Sigmoid colon (tissue), 7 donors: ENCODE measurements at places on chromosomes 5 and 9. TPM values are rescaled to one million over a fixed set of nuclear protein-coding genes. Genes with fewer than 3 reads are reported as not detected.

- H3K27ac ChIP-seq = no peak overlapping the region
- peak; percentile 67 for DNase-seq
- H3K4me3 ChIP-seq = no peak overlapping the region
- no peaks in the 10 kb centered on the region for H3K27me3 ChIP-seq
Observed at GRCh38 chr9:115466756-115467155, 348.8 kb upstream of the TNC start.

DNA sequence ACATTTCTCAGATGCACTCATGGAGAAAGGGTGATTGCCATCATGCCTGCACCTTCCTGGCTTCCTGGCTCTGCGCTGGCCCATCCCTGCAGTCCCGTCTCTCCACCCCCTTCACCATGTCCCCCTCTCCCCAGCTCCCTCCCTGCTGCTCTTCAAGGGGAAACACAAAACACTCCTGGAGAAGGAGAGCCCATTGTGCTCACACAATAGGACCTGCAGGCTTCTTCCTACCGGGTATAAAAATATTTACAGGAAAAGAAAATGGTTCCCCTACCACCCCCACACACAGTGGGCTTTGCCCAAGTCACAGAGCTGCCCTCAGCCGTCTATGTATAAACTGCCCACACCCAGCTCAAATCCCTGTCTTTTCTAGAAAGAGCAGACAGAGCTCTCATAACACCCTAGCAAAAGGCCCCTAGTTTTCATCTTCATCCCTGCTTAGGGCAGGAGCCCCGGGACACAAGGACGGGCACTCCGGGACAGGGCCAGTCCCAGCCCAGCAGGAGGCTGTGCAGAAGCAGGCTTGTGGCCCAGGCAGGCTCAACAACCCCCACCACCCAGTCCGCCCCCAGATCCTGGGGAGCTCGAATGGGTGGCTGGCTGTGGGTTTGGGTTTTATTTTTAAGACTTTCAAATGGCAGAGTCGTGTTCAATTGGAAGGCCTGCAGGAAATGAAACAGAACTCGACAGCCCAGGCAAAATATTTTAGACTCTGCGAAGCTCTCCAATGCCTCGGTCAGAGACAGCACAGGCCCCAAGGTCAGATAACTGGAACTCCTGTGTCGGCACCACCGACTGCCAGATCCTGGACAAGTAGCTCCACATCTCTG is 77.3 kb downstream of the LRSAM1 start:
- no peaks in the 10 kb centered on the region for H3K27me3 ChIP-seq
- H3K36me3 ChIP-seq = peaks cover 22% of the 10 kb centered on the region
- no peak overlapping the region for H3K4me3 ChIP-seq
- no peaks in the 10 kb centered on the region for H3K4me1 ChIP-seq

IGFBPL1 gene
- not detected for total RNA-seq

XPA gene
- total RNA-seq = 33.2 TPM

GRCh38 chr5:161545344-161546094 is 1.0 kb downstream of the GABRB2 start:
- no peak overlapping the region for H3K27ac ChIP-seq
- no peak for DNase-seq
- no peaks in the 10 kb centered on the region for H3K36me3 ChIP-seq

PCDHGA4 gene
- total RNA-seq = 5.6 TPM

DNA sequence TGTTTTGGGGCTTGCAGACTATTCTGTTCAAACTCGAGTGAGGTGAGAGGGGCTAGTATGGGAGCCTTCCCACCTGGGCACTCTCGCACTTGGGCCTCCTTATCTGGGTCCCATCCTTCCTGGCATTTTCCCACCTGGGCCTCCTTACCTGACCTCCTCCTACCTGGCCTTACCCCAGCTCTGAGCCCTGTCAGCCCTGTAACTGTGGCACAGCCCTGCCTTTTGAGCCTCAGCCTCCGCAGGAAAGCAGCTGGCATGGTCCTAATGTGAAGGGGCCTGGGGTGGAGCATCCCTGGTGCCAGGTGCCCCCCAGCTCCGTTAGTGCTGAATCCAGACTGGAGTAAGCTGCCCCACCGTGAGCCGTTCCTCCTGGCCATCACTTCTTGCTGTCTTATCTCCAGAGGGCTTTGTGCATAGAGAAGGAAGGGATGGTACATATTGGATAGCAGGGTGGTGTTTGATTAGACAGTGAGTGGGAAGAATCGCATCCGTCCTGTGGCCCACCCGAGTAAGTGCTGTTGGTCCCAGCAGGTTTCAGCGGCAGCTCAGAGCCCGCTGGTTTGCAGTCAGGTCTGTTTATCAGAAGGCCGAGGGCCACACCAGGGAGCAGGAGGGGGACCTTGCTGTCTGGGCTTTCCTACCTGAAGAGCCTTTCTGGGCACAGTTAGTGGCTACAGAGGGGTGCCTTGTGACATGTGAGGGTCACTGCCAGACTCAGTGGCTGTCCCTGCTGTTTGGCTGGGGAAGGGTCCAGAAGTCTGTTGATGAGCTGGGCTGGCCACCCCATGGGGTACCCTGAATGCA is 76.5 kb downstream of the WNK2 start:
- H3K27ac ChIP-seq = no peak overlapping the region
- no peaks in the 10 kb centered on the region for H3K36me3 ChIP-seq
- DNase-seq = peak; percentile 58
- no peaks in the 10 kb centered on the region for H3K4me1 ChIP-seq
- no peaks in the 10 kb centered on the region for H3K27me3 ChIP-seq
- no peak overlapping the region for H3K4me3 ChIP-seq

DNA sequence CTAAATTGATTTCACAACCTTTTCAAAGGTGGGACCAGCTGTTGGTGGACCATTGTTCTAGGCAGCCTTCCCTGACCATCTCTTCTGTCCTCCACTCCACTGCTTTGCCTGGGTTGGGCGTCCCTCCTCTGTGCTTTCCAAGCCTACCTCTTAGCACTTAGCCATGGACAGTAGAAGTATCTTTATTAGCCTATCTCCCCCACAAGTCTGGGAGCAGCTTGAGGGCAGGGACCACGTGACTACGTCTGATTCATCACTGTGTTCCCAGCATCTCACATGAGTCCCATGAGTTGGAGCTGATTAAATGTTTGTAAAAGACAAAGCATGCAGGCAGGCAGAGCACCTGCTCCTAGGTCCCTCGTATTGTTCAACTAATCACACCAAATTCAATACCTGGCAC is 20.9 kb downstream of the MORN5 start:
- DNase-seq = no peak
- H3K4me1 ChIP-seq = no peaks in the 10 kb centered on the region
- H3K27me3 ChIP-seq = no peaks in the 10 kb centered on the region
- H3K27ac ChIP-seq = no peak overlapping the region
- H3K4me3 ChIP-seq = no peak overlapping the region

- H3K27me3 ChIP-seq = no peaks in the 10 kb centered on the region
- H3K36me3 ChIP-seq = no peaks in the 10 kb centered on the region
- H3K27ac ChIP-seq = no peak overlapping the region
- no peak for DNase-seq
Observed at GRCh38 chr5:84306601-84307000, 78.1 kb downstream of the EDIL3 start.

DNA sequence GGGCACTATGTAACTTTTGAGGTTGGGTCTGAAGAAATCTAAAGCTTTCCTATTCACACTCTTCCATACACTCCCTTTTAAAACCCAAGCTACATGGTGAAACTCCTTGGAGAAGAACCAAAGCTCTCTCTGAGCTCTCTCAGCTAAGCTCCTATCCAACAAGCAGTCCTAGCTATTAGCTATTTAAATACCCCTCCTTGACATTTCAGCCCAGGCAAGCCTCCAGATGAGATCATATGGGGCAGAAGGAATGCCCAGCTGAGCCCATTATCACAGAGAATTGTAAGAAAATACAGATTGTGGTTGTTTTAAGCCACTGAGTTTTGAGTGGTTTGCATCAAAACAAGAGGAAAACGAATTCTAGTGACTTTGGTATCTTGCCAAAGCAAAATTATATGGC is 15.2 kb downstream of the HSPB3 start:
- H3K4me1 ChIP-seq = peaks cover 6% of the 10 kb centered on the region
- no peak overlapping the region for H3K4me3 ChIP-seq
- H3K27ac ChIP-seq = no peak overlapping the region

GRCh38 chr9:113597390-113598241 is 134.1 kb downstream of the RGS3 start:
- peaks cover 12% of the 10 kb centered on the region for H3K36me3 ChIP-seq
- H3K27ac ChIP-seq = no peak overlapping the region
- H3K27me3 ChIP-seq = no peaks in the 10 kb centered on the region
- H3K4me1 ChIP-seq = peaks cover 70% of the 10 kb centered on the region
- H3K4me3 ChIP-seq = peak overlapping the region; percentile 1

GRCh38 chr9:14322211-14323082 is 8.5 kb upstream of the NFIB start:
- peak overlapping the region; percentile 98 for H3K27ac ChIP-seq
- H3K27me3 ChIP-seq = no peaks in the 10 kb centered on the region
- no peaks in the 10 kb centered on the region for H3K36me3 ChIP-seq
- peak; percentile 96 for DNase-seq

DNA sequence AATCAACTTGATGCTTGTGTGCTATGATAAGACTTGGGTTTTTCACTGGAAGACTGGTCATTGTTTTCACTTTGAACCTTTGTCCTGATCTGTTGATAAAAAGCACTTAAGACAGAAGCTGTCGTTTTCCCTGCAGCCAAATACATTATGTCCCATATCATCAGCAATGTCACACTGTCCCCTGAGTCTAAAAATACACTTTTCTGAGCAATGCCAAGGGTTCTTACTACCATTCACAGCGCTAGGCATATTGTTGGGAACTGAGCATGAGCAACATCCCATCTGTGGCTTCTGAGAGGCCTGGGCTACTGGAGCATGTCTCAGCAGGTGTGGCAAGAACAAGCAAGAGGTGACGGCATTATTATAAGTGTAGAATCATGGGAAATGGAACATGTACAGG is 81.8 kb downstream of the SEMA6A start:
- H3K4me3 ChIP-seq = no peak overlapping the region
- no peak for DNase-seq
- H3K36me3 ChIP-seq = peaks cover 24% of the 10 kb centered on the region

IL5 gene
- total RNA-seq = not detected

ITGA2 gene
- 1.4 TPM for total RNA-seq

CTXN3 gene
- not detected for total RNA-seq

SCGB3A2 gene
- total RNA-seq = not detected

- peaks cover 90% of the 10 kb centered on the region for H3K4me1 ChIP-seq
- no peaks in the 10 kb centered on the region for H3K27me3 ChIP-seq
- H3K27ac ChIP-seq = peak overlapping the region; percentile 83
- no peak overlapping the region for H3K4me3 ChIP-seq
- H3K36me3 ChIP-seq = no peaks in the 10 kb centered on the region
- no peak for DNase-seq
Observed at GRCh38 chr9:124284237-124284831, 26.6 kb downstream of the NEK6 start.

SLCO4C1 gene
- not detected for total RNA-seq

GRCh38 chr5:172173564-172174153 is 14.4 kb downstream of the STK10 start:
- H3K36me3 ChIP-seq = no peaks in the 10 kb centered on the region
- peaks cover 4% of the 10 kb centered on the region for H3K4me1 ChIP-seq
- H3K4me3 ChIP-seq = no peak overlapping the region
- H3K27me3 ChIP-seq = no peaks in the 10 kb centered on the region
- no peak for DNase-seq
- no peak overlapping the region for H3K27ac ChIP-seq

DNA sequence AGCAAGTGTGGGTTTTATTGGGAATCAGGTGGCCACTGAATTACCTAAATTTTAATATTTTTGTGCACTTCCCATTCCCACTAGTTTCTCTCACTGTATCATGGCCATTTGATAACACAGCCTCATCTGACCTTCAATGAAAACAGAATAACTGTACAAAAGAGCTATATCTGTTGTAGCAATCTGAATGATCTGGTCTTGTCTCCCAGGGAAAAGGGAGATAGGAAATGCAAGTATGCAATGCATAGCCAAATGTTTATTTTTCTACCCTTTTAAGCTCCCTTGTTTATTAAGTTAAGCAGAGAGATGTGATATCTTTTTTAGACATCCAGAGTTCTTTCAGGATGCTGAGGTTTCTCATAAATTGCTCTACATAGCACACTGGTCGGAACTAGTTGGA is 288.3 kb upstream of the CLINT1 start:
- no peak for DNase-seq
- no peak overlapping the region for H3K4me3 ChIP-seq
- no peaks in the 10 kb centered on the region for H3K4me1 ChIP-seq
- no peak overlapping the region for H3K27ac ChIP-seq

FST gene
- total RNA-seq = 6.1 TPM

CBY3 gene
- total RNA-seq = 0.66 TPM
